ENCODE measurements at places on chromosomes 6 and 20. TPM values are rescaled to one million over a fixed set of nuclear protein-coding genes. Genes with fewer than 3 reads are reported as not detected.

- DNase-seq: no peak
Measured at GRCh38 chr20:53896647-53897046, 173.7 kb downstream of the BCAS1 start.

GPR63 gene
- not detected for polyA plus RNA-seq

DNA sequence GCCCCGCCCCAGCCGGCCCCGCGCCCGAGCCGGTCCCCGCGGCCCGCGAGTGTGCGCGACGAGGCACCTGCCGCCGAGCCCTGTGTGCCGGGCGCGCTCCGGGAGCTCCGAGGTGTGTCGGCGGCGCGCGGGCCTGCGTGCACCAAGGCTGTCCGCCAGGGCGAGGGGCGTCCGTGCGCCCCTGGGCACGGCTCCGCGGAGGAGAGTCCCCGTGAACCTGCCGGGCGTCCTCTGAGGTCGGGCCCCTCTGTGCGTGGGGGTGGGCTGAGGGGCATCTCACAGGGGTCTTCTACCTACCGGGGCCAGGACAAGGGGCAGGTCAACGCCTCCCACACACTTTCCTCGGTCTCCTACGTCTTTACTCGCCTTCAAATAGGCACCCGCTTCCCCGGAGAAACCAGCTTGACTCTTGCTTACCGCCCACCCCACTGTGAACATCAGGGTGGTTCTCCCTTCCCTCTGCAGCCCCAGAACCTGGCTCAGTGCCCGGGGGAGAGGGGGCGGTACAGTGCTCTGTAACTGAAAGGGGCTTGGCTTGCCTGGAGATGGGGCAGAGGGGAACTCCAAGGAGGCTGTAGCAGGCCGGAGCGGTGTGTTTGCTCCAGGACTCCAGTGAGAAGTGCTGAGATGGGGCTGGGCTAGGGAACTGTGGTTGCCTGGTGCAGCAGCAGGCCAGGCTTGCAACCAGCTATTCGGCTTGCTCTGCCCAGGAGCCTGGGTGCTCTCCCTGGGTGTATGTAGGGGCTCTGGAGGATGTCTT lies at the start of gene SAMD10:
Gene SAMD10, minus strand, starts transcription at position 86 of the 760 bp plus-strand sequence. CDS start 175 bp downstream, outside the sequence.
- peak; percentile 57 for DNase-seq

EMILIN3 gene
- polyA plus RNA-seq: not detected
